ENCODE measurements at places on chromosomes 7 and 10. TPM values are rescaled to one million over a fixed set of nuclear protein-coding genes. Genes with fewer than 3 reads are reported as not detected.

- no peak for DNase-seq
Observed at GRCh38 chr10:71125749-71126107, 86.6 kb upstream of the UNC5B start.

GRCh38 chr10:132101529-132101928, 35.8 kb downstream of the JAKMIP3 start:
- no peak for DNase-seq

DNA sequence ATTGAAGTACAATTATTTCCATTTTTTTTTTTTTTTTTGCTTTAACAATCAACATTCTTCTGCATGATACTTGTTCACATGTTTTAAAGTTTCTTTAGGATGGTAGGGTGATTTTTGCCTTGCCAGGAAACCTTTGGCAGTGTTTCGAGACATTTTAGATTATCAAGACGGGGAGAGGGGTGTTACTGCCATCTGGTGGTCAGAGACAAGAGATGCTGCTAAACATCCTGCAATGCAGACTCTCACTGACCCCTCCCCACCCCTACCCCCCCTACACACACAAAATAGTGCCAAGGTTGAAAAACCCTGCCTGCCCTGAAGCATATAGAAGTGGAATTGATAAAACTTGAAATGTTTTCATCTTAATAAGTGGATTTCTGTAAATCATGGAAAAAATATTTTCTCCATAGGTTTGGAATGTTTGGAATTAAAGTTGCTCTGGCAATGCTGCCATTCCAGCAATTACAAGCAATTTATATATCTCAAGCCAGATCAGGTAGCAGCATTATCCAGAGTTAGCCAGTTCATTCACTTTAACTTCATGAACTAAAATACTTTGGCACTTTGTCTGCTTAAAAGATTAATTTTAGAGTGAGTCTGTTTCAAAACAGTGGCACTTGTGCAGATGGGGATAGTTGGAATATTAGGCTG, 62.1 kb downstream of the SDHAF3 start:
- peak; percentile 75 for DNase-seq

CTAGE6 gene
- total RNA-seq: 0.40 TPM

DNA sequence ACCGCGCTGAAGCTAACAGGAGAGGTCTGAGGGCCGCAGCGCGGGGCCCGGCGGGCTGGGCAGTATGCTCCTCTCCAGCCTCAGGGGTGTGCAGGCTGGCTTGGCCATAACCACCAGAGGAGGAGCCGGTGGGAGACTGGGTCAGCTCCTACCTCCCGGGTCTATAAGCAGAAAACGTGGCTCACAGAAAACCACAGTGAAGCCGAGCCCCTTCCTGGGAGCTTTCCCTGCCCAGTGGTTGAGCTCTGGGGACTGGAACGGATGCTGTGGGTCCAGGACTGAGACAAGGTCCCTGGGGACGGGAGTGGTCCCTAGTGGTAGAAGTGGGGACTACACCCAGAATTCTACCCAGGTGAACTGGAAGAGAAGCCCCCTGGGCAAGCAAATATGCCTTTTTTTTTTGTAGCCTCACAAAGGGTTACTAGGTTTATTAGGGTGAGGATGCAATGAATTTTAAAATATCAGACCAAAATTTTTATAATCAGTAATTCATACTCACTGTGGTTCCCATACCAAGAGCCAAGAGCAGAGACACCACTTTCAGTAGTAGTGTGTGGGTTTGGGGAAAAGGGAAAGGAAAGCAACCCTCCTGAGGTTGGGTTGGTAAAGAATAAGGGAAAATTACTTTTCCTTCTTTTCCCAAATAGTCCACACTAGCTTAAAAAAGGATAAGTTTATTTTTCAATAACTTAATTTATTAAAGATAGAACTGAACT, 67.9 kb upstream of the PRKCQ start:
- DNase-seq: peak; percentile 45

DNA sequence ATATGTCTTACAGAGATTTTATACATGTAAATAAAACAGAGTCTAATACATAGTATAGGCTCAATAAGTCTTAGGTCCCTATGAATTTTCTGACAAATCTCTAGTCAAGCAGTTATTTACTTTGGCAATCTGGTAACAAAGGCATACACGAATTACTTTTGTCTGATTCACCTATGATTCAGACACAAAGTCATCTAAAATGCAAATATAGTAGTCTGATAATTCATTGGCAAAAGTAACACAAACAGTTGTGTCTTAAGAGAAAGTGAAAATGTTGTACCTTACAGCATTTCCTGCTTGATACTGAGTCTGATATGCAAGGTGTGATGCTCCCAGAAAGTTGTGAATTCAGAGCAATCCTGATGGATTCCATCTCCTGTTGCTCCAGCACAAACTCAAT, 209.4 kb upstream of the PRSS1 start:
- DNase-seq: no peak

DNA sequence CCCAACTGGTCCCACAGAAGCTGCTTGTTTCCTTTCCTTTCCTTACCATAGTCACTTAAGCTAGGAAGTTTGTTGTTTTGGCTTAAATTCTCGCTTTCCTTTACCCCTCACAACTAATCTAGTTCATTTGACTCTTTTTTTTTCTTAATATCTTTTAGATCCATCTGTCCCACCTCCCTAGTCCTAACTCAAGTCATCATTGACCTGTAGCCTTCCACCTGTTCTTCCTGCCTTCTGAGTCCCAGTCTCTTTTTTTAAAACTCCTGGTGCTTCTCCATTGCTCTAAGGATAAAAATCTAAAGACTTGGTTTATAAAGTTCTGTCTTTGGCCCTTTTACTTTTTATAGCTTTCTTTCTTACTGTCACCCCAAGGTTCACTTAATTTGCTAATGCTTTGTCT, 47.6 kb downstream of the RALA start:
- no peak for DNase-seq

PKD2L1 gene
- not detected for total RNA-seq

GDF2 gene
- not detected for total RNA-seq

GRCh38 chr10:69844698-69845097, 43.0 kb downstream of the COL13A1 start:
- no peak for DNase-seq

DNA sequence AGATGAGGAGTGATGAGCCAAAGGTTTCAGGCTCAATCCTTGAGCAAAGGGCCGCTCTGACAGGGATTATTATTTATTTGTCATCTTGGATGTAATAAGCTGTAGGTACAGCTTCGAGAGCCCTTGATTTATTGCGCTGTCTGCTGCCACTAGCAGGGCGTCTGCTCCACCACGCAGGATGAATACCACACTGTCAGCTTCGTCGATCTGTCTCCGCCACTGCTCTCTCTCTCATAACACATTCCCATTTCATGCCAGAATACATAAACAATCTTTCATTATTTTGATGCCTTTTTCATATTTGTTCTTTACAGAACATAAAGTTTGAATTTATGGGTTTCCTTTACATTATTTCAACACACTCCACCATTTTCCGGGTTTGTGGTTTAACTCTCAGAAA, 276.6 kb downstream of the LRMDA start:
- no peak for DNase-seq

DNA sequence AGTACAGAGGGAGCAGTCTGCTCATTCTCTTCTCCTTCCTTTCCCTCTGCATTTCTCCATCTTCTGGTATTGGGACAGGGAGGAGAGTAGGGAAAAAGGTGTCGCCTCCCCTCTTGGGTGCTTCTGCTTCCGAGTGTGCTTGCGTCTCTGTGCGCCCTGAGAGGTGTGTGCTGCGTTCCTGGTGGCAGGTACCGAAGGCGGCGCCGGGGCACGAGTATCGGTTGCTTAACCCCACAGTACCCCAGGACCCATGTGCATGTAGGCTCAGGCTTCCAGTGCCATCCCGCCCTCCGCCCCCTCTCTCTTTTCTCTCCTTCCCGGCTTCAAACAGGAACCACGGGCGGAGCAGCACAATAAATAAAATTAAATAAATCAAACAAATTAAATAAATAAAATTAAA, 169.3 kb upstream of the GLI3 start:
- DNase-seq: no peak

- no peak for DNase-seq
Observed at GRCh38 chr10:124006526-124006925, 86.9 kb downstream of the CHST15 start.

DNA sequence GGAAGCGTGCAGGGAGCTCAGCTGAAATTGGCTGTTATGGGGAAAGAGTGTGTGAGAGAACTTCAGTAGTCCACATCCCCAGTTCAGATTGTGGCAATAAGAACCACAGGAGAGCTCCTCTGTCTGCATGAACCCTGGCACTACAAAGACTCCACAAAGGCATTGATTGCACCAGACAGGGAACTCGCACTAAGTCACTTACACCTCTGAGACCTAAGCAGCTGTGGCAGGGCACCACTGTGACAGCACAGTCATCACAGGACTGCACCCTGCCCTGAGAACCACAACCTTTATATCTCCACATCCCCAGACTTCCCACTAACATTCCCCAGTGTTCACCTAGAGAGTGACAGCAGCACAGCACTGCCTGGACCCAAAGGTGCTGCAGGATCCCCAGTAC, 226.8 kb downstream of the XPNPEP1 start:
- DNase-seq: no peak

- no peak for DNase-seq
Observed at GRCh38 chr10:85674851-85675250, 691.7 kb downstream of the GRID1 start.

DNA sequence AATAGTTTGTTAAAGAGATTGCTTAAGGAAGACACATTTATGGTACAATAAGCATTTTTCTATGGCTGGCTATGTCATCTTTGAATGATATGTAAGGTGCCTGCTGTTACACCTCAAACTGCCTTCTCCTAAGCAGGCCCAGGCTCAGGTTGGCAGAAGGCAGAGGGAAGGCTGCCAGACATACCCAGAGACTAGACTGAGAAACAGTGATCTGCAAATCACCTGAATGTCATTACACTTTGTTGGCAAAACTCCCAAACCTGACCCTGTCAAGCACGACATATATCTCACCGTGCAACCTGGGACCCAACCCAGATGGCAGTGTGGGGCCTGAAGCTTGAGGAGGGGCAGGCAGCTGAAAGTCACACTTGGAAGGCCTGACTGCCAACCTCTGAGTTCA, 136.6 kb upstream of the TARP start:
- no peak for DNase-seq

TMEM229A gene
- not detected for total RNA-seq

GRCh38 chr7:100680576-100681271, 7.2 kb downstream of the GNB2 start:
- DNase-seq: no peak

GRCh38 chr7:142910031-142910433, 23.5 kb downstream of the TRPV5 start:
- no peak for DNase-seq

DNA sequence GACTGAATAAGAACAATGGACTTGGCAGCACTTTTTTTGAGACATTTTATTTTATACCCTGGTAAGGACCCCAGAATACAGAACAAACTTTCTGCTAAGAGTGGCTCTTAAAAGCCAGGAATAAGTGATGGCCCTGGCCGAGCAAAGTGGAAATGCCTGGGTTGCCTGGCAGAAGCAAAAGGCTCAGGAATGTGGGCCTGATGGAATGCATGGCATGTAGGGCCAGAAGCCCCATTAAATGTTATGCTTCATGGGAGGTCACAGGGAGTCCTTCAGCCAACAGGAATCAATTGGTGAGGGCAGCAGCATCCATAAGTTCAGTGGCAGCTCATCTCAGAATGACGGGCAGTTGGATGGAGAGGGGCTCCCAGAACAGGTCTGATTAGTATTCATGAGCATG, 301.5 kb upstream of the CACNA2D1 start:
- no peak for DNase-seq

SPACDR gene
- 3.9 TPM for total RNA-seq

DNA sequence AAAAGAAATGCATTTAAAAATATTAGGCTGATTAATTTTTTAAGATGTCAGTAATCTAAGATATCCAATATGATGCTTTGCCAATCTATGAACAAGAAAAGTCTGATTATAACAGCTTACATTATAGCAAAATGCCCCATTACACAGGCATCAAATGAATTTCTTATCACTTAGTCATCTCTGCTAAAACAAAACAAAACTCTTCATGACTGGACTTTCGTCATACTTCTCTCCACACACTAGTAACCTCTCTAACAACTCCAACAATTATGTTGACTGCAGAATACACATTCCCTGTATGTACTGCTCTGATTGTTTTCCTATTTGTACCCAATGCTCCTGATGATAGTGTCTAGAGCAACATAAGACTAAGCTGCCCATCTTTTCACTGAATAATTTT, 3.8 kb upstream of the MKI67 start:
- DNase-seq: no peak

ERCC6 gene
- total RNA-seq: 52.6 TPM

- no peak for DNase-seq
Observed at GRCh38 chr7:113143486-113144257, 25.3 kb upstream of the SMIM30 start.

- DNase-seq: no peak
Observed at GRCh38 chr7:82015751-82016150, 245.9 kb upstream of the HGF start.

GRCh38 chr10:1320739-1321320, 264.6 kb downstream of the WDR37 start:
- DNase-seq: no peak

GIMAP2 gene
- 77.5 TPM for total RNA-seq

DNA sequence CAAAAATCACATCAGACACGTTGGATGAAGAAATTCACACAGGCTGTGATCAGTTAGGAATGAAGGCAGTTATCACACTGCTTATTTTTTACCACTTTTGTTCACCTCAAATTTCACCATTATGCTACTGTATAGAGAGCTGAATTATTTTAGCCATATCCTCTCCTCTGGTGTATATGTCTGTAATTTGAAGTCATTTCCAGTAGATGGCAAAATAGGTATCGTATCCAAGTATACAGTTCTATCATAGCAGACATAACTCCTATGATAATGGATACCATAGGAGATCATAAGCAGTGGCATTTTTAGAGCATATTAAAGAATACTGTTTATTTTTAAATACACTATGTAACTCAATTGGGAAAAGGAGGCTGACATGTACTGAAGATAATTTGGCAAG, 909.7 kb downstream of the DNAJB9 start:
- no peak for DNase-seq

- no peak for DNase-seq
Observed at GRCh38 chr7:112770051-112770450, 20.1 kb downstream of the TMEM168 start.

GRCh38 chr10:42974693-42975002, 102.2 kb upstream of the RET start:
- peak; percentile 6 for DNase-seq

DNA sequence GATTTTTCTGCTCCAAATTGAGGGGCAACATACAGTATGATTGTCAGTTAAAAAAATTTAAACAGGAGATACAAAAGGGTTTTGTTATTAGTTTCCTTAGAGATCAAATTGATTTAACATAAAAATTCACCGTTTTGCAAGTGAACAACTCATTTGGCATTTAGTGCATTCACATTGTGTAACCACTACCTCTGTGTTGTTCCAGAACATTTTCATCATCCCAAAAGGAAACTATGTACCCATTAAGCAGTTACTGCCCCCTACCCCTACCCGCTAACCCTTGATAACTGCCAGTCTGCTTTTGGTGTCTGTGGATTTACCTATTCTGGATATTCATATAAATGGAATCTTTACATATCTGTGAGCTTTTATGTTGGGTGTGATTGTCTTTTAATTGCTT, 3.1 kb downstream of the ZRANB1 start:
- no peak for DNase-seq

ARID5B gene
- total RNA-seq: 31.3 TPM
